Bronchus fibroblast of lung (primary cell): ENCODE measurements at places on chromosomes 6 and 20. TPM values are rescaled to one million over a fixed set of nuclear protein-coding genes. Genes with fewer than 3 reads are reported as not detected.

RIPPLY2 gene
- 0.74 TPM in 1 of 2 replicates, not detected in the other for total RNA-seq

AIF1 gene
- total RNA-seq: 0.15 TPM in 1 of 2 replicates, not detected in the other

NRN1 gene
- not detected in 2 replicates for total RNA-seq

RAET1L gene
- not detected in 2 replicates for total RNA-seq

MYCT1 gene
- total RNA-seq: not detected in 2 replicates

NRM gene
- total RNA-seq: 21.0 and 24.1 TPM in 2 replicates

MANEA gene
- 10.0 and 10.4 TPM in 2 replicates for total RNA-seq

GPLD1 gene
- 0.15 and 0.17 TPM in 2 replicates for total RNA-seq

HCRTR2 gene
- 0.17 TPM in 1 of 2 replicates, not detected in the other for total RNA-seq

CALHM4 gene
- not detected in 2 replicates for total RNA-seq

LY86 gene
- not detected in 2 replicates for total RNA-seq

HS3ST5 gene
- total RNA-seq: not detected in 2 replicates

FAM217A gene
- not detected in 2 replicates for total RNA-seq

GJA10 gene
- not detected in 2 replicates for total RNA-seq

GINS1 gene
- 18.4 and 19.5 TPM in 2 replicates for total RNA-seq

COL21A1 gene
- 0.15 and 0.34 TPM in 2 replicates for total RNA-seq

PLN gene
- total RNA-seq: not detected in 2 replicates
